NCI-H146 (cell line): ENCODE measurements at places on chromosomes 16 and 17.

GRCh38 chr17:36675786-36676185, 74.4 kb downstream of the MRM1 start:
- no peak for DNase-seq

- no peak for DNase-seq
These were observed 16.8 kb upstream of the BCO1 start for GRCh38 chr16:81221731-81222130.

DNA sequence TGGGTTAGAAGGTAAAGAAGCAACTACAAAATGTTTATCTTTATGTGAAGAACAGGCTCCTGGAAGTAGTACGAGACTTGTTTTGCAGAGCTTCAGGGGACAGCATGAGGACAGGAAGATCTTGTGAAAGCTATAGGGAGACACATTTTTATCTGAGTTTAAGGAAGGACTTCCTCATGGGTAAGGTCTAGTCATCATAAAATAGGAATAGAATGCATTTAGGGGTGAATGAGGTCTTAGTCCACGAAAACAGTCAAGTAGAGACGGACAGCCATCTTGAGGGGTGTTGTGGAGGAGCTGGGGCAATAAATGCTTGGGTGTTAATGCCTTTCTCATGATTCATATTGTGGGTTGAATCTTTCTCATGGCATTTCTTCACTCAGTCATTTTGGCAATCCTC, 24.3 kb downstream of the KCNJ16 start:
- DNase-seq = no peak

GRCh38 chr16:49986351-49987124, 38.5 kb upstream of the CNEP1R1 start:
- peak; percentile 18 for DNase-seq

GRCh38 chr17:38430316-38430715, 2.1 kb downstream of the ARHGAP23 start:
- DNase-seq = no peak

DNA sequence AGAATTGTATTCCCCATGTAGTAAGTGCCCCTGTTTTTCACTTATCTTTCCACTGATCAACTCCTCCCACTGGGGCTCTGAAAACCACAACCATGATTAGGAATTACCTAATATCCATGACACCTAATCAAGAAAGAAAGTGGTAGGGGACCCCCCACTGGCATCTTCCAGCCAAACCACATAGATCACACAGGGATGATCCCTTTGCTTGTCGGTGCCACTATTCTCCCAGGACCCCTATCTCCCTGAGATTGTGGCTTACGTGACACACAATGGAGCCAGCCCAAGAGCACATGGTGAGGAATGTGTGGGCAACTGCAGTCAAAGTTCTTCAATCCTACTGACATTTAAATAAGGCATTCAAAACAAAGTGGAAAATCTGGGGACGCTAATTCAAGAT, 17.6 kb upstream of the DNAH9 start:
- no peak for DNase-seq

GRCh38 chr17:30808785-30809286, 15.7 kb downstream of the CRLF3 start:
- no peak for DNase-seq

DNA sequence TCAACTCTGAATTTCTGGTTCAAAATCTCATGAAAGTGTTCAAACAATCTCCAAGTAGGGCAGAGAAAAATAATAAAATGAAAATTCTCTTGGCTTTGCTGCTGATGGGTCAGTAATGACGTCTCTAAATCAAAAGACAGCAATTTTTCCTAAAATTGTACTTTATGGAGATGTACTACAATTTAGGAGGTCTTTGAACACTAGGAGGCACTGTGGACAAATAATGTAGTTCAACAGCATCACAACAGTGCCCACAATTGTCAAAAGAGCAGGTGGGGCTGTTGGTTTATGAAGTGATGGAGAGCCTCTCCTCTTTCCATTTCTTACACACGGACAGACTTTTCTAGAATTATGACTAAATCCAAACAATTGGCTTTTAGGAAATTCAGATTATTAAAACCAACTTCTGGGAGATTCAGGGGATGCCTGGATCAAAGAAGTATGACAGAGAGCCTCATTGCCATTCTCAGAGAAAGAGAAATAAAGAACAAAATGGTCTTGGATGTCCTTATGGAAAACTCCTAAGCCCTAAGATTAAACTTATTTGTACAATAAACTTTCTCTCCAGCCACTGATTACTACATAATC, 23.8 kb downstream of the EZH1 start:
- peak; percentile 80 for DNase-seq

- no peak for DNase-seq
These were observed 8.7 kb upstream of the PRKCB start for GRCh38 chr16:23827057-23827456.

- DNase-seq = no peak
These were observed 2.2 kb downstream of the MIEF2 start for GRCh38 chr17:18262641-18263040.

DNA sequence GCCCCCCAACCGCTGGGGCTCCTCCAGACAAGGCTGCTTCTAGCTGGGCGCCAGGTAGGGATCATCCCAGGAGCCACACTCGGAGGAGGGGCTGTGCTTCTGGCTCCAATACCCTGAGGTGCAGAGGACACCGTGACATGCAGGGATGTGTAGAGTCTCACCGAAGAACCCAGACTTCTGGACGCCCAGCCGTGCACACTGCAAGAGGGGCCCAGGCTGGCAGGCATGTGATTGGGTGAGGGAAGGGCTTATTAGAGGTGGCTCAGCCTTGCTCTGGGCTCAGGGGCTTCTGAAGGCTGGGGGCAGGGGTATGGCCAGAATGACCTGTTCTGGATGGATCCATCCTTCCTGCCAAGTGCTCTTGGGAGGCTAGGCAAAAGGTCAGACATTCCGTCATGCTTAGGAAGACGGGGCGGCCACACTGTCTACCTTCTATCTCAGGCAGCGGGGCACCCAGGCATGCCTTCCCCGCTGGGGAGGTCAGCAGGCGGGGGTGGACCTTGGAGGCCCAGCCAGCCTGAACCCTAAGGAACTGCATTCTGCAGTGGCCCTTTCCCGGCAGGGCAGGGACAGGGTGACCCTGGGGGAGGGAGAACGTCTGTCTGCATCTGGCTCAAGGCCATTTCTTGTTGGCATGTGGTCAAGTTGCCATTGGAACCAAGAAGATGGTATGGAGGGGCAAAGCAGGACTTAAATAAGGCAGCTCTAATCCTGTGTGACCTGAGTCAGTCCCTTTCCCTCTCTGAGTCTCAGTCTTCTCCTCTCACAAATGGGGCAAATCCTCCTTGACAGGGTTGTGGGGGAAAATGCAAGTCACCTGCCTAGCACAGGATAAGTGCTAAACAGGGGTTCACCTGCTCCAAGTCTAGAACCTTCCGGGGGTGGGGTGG, 5.8 kb upstream of the ADGRG1 start:
- DNase-seq = no peak
